Right hindlimb (tissue), 1 donor: ENCODE measurements at places on chromosomes 6 and 20.

DNA sequence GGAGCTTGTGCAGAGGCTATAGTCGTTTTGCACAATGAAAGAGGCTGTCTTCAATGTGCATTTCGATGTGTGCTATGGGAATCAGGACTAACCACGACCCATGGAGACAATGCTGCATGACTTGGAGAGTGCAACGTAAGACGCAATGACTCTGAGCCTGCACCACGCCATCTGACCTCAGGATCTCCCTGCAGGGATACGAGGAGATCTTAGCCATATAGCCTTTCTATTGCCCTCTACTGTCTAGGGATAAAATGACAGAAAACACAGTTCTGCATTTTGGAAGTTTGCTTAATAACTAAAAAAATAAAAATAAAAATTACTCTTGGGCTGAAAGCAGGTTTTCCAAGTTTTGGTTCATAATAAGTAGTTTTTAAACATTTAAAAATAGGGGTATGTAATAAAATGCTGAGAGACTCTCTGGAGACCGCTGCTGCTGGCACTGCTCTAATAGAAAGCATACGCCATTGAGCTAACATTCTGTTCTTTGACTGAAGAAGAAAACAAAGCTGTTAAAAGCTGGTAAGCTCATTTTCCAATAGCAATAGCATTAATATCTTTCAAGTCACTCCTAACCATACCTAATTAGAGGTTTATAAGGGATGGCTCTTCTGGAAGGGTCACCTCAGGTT lies 87.2 kb downstream of the PDE7B start:
- peak; percentile 64 for DNase-seq

DNA sequence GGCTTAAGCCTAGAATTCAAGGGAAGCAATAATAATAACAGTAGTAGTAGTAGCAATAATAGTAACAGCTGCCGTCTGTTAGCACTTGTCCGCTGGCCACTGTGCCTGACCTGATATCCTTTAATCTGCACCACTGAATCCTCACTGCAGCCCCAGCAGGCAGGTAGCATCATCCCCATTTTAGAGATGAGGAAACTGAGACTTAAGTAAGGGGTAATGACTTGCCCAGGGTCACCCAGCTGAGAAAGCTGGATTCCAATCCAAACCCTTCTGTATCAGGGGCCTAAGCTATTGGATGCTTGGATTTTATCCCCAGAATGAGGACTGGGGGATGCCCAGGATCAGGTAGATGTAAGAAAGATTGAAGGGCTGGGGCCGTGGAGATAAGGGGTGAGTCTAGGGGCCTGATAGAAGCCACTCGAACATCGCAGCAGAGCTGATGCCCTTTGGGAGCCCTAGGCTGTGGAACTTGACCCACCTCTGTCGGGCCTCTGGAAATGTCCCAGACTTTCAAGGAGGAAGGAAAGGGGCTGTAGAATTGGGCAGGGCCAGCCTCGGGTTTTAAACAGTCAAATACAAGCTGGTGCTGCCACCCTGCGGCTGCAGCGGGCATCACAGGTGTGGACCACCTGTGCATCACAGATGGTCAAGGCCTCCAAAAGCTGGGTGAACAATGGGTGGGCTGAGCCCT lies 102.1 kb upstream of the MYL9 start:
- peak; percentile 76 for DNase-seq

DNA sequence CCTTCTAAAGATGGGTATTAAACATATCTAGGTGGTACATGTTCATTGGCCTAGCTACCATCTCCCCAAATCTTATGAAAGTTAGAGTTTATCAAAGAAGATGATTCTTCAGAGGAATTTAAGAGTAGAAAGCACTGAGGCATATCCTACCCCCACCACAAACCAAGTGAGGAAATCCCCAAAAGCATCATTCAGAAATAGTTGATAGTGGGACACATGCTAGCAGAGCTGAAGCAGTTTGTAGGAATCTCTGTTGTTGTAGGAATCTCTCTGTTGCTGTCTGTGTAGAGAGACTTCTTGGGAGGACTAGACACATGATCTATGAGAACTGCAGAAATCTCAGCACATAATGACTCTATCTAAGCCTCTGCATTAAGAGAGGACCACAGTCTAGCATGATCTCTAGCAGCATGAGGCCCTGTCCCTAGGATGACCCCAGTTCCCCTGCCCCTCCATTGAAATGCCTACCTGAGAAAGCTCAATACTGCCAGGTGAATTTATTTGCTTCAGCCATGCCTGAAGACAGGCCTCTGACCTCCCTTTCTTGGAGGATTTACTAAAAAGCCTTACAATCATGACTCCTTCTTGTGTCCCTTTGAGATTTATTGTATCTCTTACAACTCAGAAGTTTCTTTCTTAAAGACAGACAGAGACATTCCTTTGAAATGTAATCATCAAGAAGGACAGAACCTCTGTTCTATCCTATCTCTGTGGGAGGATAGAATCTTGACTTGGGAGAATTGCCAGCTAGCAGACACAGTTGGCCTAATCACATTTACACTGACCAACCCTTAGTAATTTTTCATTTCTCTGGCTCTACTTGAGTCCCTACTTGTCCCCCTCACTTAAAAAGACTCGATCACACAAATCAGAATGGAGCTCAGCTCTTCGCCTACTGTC lies 582.4 kb downstream of the PHF3 start:
- DNase-seq, result no peak

GRCh38 chr6:115415378-115415777 lies 645.3 kb downstream of the FRK start:
- DNase-seq, result no peak

GRCh38 chr6:52577022-52577777 lies at the start of gene TRAM2:
TSS of gene TRAM2 (minus strand) at chr6:52577060. CDS start at chr6:52576915, 145 bp downstream.
- peak; percentile 92 for DNase-seq

GRCh38 chr6:162364488-162364887 lies 363.1 kb downstream of the PRKN start:
- no peak for DNase-seq

GRCh38 chr6:81751388-81752083 lies 945 bp downstream of the TENT5A start:
- peak; percentile 71 for DNase-seq

- DNase-seq, result peak; percentile 64
These were observed 54.4 kb upstream of the ZNF337 start for GRCh38 chr20:25750765-25751696.

- no peak for DNase-seq
These were observed 302.0 kb downstream of the ALDH8A1 start for GRCh38 chr6:134647861-134648260.

GRCh38 chr6:106308985-106309384 lies 16.6 kb downstream of the ATG5 start:
- DNase-seq, result no peak

- no peak for DNase-seq
These were observed 99.0 kb downstream of the TAF4 start for GRCh38 chr20:61966492-61967244.

DNA sequence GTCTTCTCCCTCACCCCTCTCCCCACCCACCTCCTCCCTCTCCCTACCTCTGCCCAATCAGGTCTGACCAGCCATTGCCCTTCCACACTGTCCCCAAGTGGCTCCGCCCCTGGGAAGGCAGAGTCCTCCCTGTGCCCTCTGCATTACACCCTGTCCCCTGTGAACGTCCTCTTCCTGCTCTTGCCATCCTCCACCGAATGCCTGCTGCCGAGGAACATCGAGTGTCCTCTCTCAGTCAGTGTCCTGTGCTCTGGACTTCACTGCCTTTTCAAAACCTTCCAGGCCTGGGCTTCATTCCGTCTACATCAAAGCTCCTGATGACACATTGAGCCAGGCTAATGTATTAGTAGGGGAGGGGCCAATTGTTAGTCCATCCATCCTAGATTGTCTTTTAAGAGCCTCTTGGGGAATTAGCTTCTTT lies 3.3 kb upstream of the PACSIN1 start:
- no peak for DNase-seq
